ENCODE measurements at places on chromosomes 3 and 15.
A peak's percentile ranks its signal among the peaks of the same experiment; 100 is the strongest.

DNA sequence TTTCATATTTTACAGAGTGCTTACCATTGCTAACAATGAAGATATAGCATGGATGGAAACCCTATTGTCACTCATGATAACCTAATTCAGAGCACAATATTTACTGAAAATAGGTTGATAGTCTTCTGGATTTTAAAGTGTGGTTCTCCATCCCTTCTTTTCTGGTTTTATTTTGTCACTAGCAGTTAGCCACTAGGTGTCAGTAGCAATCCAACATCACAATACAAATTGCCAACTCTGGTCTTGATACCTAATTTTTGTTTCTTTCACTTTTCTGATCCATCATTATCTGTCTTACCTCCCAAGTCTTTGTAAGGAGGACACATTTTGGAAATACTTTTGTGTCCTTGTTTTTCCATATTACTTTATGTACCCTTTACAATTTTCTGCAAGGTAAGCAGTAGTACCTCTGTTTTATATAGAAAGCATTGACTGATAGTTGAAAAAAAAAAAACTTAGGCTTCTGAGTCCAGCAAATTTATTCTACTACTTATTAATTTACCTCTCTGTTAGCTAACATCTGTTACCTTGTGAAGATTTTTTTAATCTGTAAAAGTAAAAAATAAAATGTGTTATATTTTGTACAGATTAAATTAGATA, 28.3 kb upstream of the CRYBG3 start:
- peak; percentile 19 for DNase-seq

DNA sequence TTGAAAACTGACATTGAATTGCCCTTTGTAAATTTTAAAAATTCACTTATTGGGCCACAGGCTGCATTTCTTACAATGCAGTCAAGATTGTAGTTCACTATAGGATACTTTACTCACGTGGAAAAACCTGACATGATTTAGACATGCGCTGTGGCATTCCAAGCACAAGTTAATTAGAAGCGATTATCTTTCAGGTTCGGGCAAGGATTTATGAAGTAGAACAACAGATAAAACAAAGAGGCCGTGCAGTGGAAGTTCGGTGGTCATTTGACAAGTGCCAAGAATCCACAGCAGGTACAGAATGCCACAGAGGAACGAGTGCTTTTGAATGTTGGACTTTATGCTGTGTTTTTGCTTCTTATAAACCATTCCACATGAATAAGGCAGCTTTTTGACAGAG, 37.8 kb downstream of the GPR171 start:
- DNase-seq, result no peak

DNA sequence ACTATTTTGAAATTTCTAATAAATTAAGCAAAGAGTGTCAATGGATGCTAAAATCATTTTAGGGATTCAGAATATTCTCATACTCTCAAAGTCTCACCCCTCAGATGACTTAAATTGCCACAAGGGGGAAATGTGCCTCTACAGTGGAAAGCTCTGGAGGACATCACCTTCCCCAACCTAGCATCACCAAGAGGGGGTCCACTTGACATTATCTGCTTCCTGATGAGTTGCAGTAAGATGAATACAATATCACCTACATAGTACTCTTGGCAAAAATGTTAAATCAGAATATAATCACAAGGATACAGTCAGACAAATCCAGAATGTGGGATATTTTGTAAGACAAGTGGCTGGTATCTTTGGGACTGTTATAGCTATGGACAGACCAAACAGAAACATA, 290.1 kb downstream of the MFSD1 start:
- no peak for DNase-seq

- peak; percentile 51 for DNase-seq
These were observed 56.5 kb downstream of the LRRC28 start for GRCh38 chr15:99307735-99308134.

DNA sequence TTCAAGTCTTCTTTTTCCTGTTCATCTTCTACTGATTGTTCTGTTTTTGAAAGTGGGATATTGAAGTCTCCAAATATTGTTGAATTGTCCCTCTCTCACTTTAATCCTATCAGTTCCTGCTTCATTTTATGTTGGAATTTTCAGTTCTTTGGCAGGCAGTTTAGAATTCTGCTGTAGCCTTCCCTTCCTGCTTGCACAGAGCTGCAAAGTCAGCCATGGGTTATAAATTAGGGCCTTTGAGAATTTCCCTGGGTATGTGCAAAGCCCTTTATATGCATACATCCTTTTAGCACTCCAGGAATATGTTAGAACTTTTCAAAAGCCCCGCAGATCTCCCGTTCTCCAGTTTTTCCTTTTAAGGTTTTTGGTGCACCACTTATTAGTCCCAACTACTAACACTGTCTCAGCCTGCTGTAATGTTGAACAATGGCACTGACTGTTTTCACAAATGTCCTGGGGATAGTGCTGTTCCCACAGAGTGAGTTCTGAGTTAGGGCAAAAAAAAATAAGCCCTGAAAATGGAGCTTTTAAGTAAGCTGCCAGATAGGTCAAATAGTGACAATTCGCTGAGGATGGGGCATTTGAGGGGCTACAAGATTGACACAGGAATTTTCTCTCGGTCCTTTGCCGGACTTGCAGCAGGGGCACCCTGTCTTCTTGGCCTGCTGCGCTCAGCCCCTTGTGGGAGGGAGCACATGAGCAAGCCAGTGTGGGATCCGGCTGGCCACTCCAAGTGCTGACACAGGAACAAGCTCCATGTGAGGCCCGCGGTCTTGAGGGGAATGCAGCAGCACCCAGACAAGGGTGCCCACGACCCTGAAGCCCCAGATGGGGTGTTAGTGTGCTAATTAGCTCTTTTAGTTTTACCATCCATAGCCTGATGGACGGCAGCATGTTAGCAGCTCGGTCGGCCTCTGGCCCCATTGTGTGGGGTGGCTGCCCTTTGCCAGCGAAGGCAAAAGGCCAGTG, 96.0 kb downstream of the VPS8 start:
- DNase-seq, result no peak

- DNase-seq, result no peak
These were observed 21.1 kb downstream of the NRROS start for GRCh38 chr3:196660381-196661166.

GRCh38 chr15:93467337-93467736, 378.3 kb upstream of the RGMA start:
- DNase-seq, result peak; percentile 58

- DNase-seq, result no peak
These were observed 449.1 kb downstream of the MFSD1 start for GRCh38 chr3:159250961-159251360.

- no peak for DNase-seq
These were observed 11.9 kb downstream of the ANXA2 start for GRCh38 chr15:60385620-60386552.

DNA sequence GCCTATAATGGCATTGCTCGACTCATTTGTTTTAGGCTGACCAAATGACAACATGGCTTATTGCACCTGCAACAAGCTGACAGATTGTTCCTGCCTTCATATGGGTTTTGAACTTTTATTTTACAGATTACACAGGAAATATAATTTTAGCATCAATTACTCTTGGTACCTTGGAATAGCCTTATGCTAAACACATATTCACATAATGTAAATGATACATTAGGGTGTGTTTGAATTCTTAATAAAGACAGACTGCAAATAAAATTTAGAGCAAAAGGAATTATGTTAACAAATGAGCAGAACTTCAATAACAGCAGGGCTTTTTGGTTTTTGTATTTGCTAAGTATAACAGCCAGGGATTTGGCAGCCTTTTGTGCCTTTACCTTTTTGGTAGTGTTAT, 51.9 kb upstream of the TMC3 start:
- no peak for DNase-seq

DNA sequence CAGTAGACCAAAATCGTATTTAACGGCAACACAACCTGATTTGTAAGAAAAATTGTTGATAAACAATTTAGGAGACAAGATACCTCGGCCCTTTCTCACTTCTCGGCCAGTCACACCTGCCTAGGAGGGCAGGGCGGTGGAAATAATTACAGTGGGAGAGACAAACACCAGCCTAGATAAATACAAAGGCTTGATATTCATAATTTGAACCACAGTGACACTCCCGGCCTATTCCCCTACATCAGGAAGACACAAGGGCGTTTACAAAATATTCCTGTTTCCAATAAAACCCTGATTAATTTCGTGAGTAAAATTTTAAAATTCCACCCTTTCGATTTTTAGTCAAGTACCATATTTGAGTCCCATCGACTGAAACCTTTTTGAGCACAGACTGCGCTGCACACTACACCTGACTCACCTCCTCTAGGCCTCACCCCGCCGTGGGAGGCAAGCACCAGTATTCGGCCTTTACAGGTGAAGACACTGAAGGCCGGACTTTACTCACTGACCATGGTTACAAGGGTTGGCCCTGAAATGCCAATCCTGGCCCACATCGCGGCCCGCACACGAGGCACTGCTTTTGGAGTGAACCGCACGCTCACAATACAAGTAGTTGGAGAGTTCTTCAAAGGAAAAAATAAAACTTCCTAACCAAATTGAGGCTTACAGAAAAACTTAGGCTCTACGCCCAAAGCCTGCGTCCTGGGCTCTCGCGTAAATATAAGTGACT, 794 bp downstream of the ARPP19 start:
- DNase-seq, result peak; percentile 44

DNA sequence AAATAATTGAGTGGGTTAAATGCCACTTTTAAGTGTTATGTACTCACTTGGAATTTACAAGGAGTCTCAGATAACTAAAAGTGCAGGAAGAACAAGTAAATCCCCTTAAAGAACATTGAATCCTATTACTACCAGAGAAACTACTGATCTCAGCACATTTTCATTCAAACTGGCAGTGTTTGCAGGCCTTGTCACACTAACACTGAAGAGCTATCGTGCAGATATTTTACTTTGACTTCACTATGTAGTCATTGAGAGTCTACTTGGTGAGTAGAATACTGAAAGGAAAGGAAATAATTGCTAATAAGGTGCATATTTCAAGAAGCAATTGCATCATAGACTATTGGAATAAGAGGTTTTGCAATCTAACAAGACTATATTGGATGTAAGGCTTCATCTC, 721.4 kb upstream of the CBLB start:
- DNase-seq, result no peak

GRCh38 chr15:81334768-81335435, 11.0 kb upstream of the STARD5 start:
- DNase-seq, result peak; percentile 31

- no peak for DNase-seq
These were observed 4.5 kb downstream of the SOX14 start for GRCh38 chr3:137768361-137769321.

DNA sequence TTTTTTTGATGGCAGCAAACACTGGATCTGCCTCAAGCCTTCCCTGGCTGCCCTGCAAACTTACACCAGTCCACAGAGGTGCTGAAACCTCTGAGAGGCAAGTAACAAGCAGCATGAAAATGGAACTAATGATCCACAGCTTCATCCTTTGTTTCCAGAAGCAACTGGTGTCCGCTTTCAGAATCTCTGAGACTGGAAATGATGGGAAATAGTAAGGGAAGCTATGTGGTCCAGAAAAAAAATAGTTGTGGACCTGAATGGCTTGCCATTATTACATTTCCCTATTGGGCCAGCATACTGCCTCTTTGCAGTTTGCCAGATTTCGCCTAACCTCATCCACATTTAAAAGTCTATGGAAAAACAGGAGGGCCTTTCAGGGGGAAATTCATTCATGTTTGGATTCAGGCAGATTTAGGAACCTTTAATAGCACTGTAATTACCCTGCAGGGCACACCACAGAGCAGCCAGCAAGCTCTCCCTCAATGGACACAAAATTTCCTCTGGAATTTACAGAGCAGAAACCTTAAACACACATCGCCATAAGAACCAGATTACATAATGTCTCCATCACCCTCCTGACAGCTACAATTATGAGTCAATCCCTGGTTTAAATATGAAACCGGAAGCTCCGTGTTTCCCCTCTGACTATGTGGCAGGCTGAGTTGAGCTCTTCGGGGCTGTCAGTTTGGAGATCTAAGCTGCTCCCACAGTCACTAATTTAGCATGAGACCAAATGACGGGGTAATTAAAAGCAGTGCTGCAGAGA, 134.4 kb downstream of the TMCO5A start:
- DNase-seq, result peak; percentile 75

Data from astrocyte (in vitro differentiated cells and primary cell).